ENCODE measurements at places on chromosomes 2 and 18.
A peak's percentile ranks its signal among the peaks of the same experiment; 100 is the strongest.

DNA sequence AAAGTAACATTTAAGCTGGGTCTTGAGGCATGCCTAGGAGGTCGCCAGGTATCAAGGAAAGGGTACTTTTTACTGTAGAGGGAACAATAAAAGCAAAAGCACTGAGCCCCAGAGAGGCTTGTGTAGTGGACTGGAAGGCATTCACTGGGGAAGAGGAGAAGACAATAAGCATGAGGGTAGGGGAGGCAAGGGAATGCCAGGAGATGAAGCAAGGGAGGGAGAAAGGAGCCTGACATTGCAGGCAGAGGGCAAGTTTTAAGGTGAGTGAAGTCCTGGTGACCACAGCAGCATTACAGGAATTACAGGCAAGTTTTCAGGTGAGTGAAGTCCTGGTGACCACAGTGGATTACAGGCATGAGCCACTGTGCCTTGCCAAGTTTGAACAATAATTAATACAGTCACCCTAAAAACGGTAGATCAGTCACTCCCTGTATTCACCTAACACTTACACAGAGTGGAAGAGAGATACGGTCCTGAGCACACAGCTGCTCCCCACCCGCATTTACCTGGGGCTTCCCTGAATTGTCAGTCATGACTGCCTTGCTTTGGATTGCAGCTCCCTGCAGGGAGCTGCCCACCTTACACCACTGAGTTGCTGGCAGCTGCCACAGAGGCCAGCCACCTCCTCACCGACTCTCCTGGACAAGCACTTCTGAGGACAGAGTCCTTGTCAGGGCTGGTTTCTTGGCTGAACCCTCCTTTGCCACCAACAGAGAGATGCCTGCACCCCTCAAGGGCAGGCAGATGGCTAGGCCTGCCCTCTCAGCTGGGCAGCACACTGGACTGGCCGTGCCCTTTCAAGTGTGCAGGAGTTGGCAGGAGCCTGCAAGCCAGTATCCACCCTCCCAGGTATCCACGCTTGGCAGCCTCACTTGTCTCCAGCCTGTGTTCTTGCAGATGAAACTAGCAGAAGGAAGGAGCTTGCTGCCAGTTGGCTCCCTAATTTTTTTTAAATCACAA, 153.2 kb upstream of the MSH6 start:
- no peaks in the 10 kb centered on the region for H3K36me3 ChIP-seq
- no peaks in the 10 kb centered on the region for H3K27me3 ChIP-seq
- H3K4me3 ChIP-seq: no peak overlapping the region
- H3K4me1 ChIP-seq: no peaks in the 10 kb centered on the region

DNA sequence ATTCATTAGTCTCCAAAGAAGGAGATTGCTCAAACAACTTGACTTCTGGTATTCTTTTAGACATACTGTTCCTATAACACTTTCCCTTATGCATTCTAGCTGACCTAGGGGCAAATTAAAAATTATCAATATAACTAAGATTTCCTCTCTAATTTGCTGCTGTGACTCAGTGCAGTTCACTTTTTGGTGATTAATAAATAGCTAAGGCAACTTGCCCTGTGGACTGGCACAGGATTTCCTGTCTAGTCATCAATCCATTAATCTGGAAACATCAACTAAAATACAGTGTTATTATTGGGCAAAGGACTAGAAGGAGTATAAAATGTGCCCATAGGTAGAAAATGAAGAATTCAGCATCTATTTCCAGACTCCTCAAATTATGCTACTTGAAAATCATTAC, 83.5 kb upstream of the SERPINE2 start:
- no peaks in the 10 kb centered on the region for H3K4me1 ChIP-seq
- no peaks in the 10 kb centered on the region for H3K27me3 ChIP-seq
- DNase-seq: no peak
- no peak overlapping the region for H3K4me3 ChIP-seq

DNA sequence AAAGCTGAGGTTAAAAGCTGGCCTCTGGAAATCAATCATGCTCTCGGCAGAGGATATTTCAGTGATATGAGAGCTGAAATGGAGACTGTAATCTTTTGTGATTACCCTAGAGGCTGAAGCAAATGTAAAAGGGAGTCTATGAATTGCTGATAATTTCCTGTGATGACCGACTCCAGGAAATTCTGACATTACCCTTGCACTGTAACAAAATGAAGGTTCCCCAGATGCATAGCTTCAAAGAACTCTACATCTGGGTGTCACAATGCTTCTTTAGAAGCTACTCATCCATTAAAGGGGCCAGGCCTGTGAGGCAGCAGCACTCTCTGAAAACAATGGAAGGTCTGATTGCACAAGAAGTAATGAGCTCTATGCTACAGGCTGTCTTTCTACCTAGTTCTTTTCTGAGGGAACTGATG, 268.2 kb upstream of the SESTD1 start:
- DNase-seq: no peak
- H3K36me3 ChIP-seq: no peaks in the 10 kb centered on the region
- H3K27ac ChIP-seq: no peak overlapping the region
- H3K4me1 ChIP-seq: no peaks in the 10 kb centered on the region
- no peaks in the 10 kb centered on the region for H3K27me3 ChIP-seq

GRCh38 chr18:32884543-32884942, 111.7 kb upstream of the KLHL14 start:
- H3K4me1 ChIP-seq: no peaks in the 10 kb centered on the region
- H3K4me3 ChIP-seq: no peak overlapping the region
- H3K36me3 ChIP-seq: no peaks in the 10 kb centered on the region
- DNase-seq: no peak
- no peak overlapping the region for H3K27ac ChIP-seq

- DNase-seq: no peak
- H3K27ac ChIP-seq: no peak overlapping the region
- no peak overlapping the region for H3K4me3 ChIP-seq
- no peaks in the 10 kb centered on the region for H3K36me3 ChIP-seq
These were observed 114.3 kb downstream of the LNPK start for GRCh38 chr2:175887776-175888175.

DNA sequence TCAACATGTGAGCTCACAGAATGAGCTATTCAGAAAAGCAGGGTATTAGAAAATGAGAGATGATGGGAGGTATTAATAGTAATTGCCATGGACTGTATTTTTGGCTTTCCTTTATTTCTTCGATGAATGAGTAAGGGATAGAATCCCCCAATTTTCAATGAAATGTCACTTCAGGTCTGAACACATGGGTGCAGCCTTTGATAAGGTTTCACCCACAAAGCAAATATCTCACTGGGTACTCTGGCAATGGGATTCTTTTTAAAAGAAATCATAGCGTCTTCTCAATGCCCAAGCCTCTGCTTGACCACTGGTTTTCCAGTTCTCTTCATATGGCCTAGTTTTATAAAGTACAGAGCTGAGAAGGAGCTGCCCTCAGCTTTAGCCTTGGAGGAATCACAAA, 610.5 kb upstream of the FANCL start:
- H3K27ac ChIP-seq: no peak overlapping the region
- H3K4me1 ChIP-seq: no peaks in the 10 kb centered on the region

DNA sequence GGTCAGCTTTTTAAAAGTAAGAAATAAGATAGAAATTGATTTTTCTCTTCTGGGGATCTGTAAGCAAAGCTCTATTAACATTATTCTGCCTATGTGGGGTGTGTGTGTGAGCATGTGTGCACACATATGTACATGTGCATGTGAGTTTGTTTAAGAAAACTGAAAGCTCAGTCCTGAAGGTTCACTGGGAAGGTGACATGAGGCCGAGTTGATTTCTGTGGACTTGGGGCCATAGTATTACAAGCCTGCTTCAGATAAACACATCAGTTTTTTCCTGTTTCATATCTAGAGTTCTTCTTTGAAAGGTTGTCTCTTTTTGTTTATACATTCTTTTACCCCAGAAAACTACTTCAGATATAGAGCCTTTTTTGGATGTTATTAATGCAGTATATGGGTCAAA, 83.4 kb downstream of the SERPINB8 start:
- H3K27me3 ChIP-seq: no peaks in the 10 kb centered on the region
- no peak overlapping the region for H3K27ac ChIP-seq
- DNase-seq: no peak
- H3K4me3 ChIP-seq: no peak overlapping the region

GRCh38 chr2:141062031-141062430, 1068.8 kb downstream of the LRP1B start:
- no peaks in the 10 kb centered on the region for H3K36me3 ChIP-seq
- H3K27me3 ChIP-seq: no peaks in the 10 kb centered on the region
- H3K4me1 ChIP-seq: no peaks in the 10 kb centered on the region

GRCh38 chr18:74488354-74488753, 7.8 kb upstream of the CNDP2 start:
- no peak overlapping the region for H3K4me3 ChIP-seq
- no peak for DNase-seq
- no peak overlapping the region for H3K27ac ChIP-seq

DNA sequence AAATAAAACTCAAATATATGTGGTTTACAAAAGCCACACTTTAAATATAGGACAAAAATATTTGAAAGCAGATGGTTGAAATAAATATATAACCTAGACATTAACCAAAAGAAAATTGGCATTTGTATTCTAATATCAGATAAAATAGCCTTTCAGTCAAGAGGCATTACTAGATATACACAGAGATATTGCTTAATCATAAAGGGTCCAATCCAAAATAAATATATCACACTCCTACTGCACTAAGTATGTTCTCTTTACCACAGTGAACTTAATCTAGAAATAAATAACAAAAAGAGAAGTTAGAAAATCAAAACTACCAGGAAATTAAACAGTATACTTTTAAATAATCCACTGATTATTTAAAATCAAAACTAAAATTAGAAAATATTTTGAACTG, 34.2 kb upstream of the KCNJ3 start:
- no peak overlapping the region for H3K27ac ChIP-seq
- H3K36me3 ChIP-seq: no peaks in the 10 kb centered on the region
- no peaks in the 10 kb centered on the region for H3K4me1 ChIP-seq
- DNase-seq: no peak

- no peak for DNase-seq
- H3K36me3 ChIP-seq: no peaks in the 10 kb centered on the region
- H3K27me3 ChIP-seq: no peaks in the 10 kb centered on the region
- H3K4me3 ChIP-seq: no peak overlapping the region
- H3K4me1 ChIP-seq: no peaks in the 10 kb centered on the region
These were observed 12.6 kb upstream of the MAP2 start for GRCh38 chr2:209411296-209411695.

- H3K4me1 ChIP-seq: no peaks in the 10 kb centered on the region
- DNase-seq: no peak
- H3K4me3 ChIP-seq: no peak overlapping the region
- no peaks in the 10 kb centered on the region for H3K36me3 ChIP-seq
- no peaks in the 10 kb centered on the region for H3K27me3 ChIP-seq
These were observed 942.6 kb downstream of the SUCLG1 start for GRCh38 chr2:83516503-83516902.

- no peaks in the 10 kb centered on the region for H3K36me3 ChIP-seq
- H3K4me3 ChIP-seq: no peak overlapping the region
- H3K27ac ChIP-seq: no peak overlapping the region
- no peaks in the 10 kb centered on the region for H3K27me3 ChIP-seq
These were observed 19.5 kb upstream of the HNRNPLL start for GRCh38 chr2:38622210-38622609.

DNA sequence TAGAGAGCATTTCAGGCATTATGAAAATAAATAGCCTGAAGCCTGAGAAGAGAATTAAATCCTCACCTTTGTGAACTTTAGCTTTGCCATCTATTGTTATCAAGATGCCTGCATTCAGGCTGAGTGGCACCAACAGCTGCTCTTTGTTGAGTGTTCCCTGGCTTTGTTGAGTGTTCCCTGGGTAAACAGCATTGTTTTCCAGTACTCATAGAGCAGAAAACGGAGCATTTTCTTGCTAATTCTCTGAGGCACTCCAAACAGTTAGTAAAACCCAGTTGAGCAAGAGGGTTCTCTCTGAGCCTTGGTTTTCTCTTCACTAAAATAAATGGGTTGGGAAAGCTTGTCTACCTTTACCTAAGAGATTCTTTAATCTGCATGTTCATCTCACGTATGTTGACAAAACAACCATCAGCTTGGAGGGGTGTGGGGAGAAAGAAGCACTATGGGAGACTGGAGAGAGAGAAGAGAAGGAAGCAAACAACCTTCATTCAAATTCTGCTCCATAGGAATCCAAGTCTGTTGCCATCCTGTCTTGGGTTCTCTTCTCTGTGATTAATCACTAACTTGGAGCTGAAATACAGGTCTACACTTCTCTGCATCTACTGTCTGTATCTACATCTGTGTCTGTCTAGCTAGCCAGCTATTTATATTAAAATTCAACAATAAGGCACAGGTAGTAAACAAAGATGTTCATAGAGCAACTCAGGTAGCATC, 567.0 kb upstream of the SOX11 start:
- H3K27me3 ChIP-seq: no peaks in the 10 kb centered on the region
- no peaks in the 10 kb centered on the region for H3K36me3 ChIP-seq
- H3K27ac ChIP-seq: no peak overlapping the region
- H3K4me1 ChIP-seq: no peaks in the 10 kb centered on the region
- DNase-seq: no peak
- no peak overlapping the region for H3K4me3 ChIP-seq

DNA sequence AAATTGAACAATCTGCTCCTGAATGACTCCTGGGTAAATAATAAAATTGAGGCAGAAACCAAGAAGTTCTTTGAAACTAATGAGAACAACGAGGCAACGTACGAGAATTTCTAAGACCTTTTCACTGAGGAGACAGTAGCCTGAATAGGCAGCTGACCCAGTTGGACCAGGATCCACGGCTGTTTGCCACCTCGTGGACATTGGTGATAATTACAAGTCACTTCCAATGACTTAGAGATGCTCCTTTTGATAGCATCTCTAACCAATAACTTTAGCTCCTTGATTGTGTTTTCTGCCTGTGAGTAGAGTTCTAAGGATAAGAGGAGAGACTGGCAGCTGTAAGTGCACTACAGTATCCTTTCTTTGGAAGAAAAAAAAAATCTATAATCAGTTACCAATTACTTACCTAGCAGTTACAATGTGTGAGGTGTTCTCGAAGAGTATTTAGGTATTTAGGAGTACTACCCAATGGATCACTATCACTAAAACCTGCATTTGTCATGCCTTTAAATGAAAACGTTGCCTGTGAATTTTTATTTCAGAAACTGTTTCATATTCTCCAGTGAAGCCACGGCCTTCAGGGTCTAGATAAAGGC, 31.3 kb upstream of the CNTNAP5 start:
- no peaks in the 10 kb centered on the region for H3K36me3 ChIP-seq
- H3K4me1 ChIP-seq: no peaks in the 10 kb centered on the region
- peak; percentile 39 for DNase-seq
- no peak overlapping the region for H3K27ac ChIP-seq
- H3K4me3 ChIP-seq: no peak overlapping the region

GRCh38 chr2:99397266-99397920, 60.2 kb downstream of the EIF5B start:
- H3K4me1 ChIP-seq: no peaks in the 10 kb centered on the region
- no peaks in the 10 kb centered on the region for H3K27me3 ChIP-seq
- peaks cover 100% of the 10 kb centered on the region for H3K36me3 ChIP-seq
- no peak for DNase-seq
- no peak overlapping the region for H3K27ac ChIP-seq

- no peak overlapping the region for H3K4me3 ChIP-seq
- peak overlapping the region; percentile 60 for H3K27ac ChIP-seq
- no peaks in the 10 kb centered on the region for H3K36me3 ChIP-seq
- peaks cover 7% of the 10 kb centered on the region for H3K4me1 ChIP-seq
- DNase-seq: no peak
- H3K27me3 ChIP-seq: no peaks in the 10 kb centered on the region
These were observed 40.0 kb downstream of the CCDC102B start for GRCh38 chr18:68837665-68838451.
